CD8-positive, alpha-beta memory T cell (primary cell): ENCODE measurements at places on chromosomes 16 and 17.

- DNase-seq: no peak
Observed at GRCh38 chr16:26649381-26650045, 417.2 kb upstream of the C16orf82 start.

- peak; percentile 37 for DNase-seq
Observed at GRCh38 chr17:17305281-17305801, 2.2 kb downstream of the NT5M start.

GRCh38 chr17:74298778-74299177 is 24.7 kb downstream of the DNAI2 start:
- DNase-seq: no peak

GRCh38 chr16:58451265-58451689 is 48.7 kb upstream of the NDRG4 start:
- no peak for DNase-seq

DNA sequence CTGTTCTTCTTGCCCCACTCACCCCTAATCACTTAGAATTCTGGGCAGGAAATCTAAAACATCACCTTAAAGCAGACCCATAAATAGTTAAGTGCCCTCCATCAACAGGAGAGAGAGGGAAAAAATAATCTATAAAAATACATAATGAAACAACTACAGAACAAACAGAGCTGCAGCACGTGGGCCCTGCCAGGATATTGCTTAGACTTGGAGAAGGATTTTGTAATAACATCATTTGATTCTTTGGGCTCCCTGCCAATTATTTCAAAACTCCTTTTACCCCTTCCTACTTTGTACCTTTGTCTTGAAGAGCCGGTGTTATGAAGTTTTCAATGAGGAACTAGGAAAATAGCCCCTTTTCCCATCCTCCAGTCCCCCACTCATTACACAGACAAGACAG is 130.6 kb upstream of the TOX3 start:
- DNase-seq: no peak

- DNase-seq: no peak
Observed at GRCh38 chr17:31856750-31857149, 2.3 kb downstream of the COPRS start.

DNA sequence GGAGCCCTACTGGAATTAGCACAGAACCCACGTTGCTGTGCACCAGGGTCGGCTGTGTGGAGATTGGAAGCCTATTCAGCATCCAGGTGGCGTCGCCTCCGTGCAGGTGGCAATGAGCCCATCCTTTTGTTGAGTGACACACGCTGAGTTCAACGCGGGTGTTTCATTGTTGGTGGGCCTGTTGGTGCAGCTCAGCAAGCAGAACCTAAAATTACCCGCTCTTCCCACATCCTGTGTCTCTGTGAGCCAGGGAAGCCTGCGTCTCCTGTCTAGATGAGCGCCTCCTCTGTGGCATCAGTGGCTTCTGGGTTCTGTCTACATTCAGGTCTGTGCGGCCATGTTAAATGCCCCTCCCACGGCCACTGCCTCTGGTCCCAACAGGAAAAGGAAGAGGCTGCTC is 14.5 kb downstream of the CD2BP2 start:
- no peak for DNase-seq

DNA sequence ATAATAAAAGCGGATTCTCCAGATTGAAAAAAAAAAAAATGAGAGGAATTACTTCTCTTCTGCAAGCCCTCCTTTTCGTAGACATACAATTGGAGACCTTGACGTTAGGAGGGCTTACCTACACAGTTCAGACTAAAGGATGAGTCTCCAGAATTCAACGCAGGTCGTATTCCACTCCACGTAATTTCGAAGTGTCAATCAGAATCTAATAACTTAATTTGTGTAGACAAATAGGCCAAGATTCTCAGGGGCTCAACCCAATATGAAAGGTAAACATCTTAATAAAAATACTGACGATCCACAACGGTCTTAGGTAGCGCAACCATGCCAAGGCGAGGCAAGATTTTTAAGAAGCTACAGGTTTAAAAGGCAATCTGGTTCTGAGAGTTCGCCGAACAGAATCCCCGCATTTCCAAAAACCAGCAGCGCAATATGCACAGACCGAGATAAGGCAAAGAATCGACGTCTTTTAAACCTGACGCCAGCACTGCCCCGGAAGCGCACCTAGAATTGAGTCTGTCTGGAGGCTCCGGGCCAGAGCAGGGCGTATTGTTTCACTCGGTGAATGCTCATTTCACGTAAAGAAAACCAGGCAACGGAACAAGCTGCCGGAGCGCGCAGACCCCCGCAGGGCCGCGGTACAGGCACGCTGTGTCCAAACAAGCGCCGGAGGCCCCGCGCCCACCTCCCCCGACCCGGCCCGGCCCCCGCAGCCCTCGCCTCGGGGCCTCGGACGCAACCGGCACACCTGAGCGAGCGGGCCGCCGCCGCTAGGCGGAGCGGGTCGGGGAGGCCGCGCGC is 623 bp downstream of the MBTPS1 start:
- peak; percentile 45 for DNase-seq
